ENCODE measurements at places on chromosomes 6 and 20.

DNA sequence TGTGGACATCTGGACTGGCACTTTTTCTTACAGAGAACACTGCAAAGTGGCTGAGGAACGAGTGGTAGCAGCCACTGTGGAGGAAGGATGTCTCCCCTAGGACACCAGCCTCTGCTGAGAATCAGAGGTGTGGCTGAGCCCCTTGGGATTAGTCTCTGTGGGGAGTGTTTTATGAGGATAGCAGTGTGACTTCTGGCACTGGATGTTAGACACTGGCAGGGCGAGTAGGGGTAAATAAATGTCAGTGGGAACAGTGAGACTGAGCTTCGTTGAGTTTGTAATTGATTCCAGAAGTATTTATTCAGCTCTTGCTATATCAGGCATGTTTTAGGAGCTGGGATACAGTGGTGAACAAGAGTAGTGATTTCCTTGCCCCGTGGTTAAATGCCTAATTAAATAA lies 124.0 kb downstream of the JARID2 start:
- peak; percentile 7 for DNase-seq

GRCh38 chr6:31083742-31084354 lies 28.5 kb downstream of the C6orf15 start:
- DNase-seq, result no peak

- no peak for DNase-seq
Measured at GRCh38 chr6:113699239-113699638, 157.9 kb upstream of the MARCKS start.

- peak; percentile 71 for DNase-seq
Measured at GRCh38 chr6:7723041-7723447, 2.9 kb upstream of the BMP6 start.

- no peak for DNase-seq
Measured at GRCh38 chr20:19465536-19465935, 253.1 kb downstream of the SLC24A3 start.

GRCh38 chr6:68735866-68736265 lies 100.8 kb downstream of the ADGRB3 start:
- no peak for DNase-seq

DNA sequence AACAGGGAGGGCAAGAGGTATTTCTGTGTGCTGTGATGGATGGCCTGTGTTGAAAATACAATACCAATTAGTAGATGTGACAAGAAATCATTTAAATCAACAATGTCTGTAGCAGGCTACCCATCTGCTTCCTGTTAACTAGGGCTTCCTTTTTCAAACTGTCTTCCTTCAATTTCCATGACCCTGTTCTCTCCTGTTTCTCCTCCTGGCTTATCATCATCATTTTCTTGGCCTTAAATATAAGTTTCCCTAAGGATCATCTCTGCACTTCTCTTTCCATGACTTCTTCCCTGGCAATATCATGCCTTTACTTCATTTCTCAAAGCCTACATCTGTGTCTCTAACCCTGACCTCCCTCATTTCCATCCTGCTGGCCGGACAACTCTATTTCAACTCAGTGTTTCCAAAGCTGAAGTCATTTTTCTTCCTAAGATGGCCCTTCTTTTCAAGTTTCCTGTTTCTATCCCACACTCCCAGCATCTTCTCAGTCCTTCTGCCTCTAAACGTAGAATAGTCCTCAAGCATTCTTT lies 18.2 kb downstream of the ZC2HC1B start:
- no peak for DNase-seq

DNA sequence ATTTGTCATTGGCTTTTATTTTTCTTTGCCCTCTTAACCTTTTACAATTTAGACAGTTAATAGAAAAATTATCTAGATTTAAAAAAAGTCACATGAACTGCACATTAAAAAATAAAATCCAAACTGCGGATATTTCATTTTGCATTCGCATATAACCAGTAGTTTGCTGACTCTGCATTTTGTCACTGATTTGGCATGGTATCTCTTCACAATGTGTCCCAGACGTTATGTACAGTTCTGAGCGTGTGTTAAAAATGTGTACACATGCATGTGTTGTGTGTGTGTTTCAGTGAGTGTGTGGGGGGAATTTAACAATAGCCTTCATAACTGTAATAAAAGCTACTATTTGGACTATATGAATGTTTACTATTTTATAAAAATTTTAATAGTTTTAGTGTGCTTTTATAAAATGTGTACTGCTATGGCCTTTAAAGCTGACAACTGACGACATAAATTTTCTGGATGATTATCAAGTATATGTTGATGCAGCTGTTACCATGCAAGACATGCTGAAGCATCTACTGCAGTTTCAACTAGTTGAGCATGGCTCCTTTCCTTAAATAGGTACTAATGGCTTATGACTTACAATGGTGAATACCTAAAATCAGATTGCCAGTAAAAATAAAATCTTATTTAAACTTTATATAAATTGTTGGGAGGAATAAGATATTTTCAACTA lies 67.7 kb downstream of the HMGCLL1 start:
- no peak for DNase-seq

GRCh38 chr20:14865169-14865568 lies 527.8 kb upstream of the FLRT3 start:
- DNase-seq, result no peak

Measured in COR-L47 (cell line).